ENCODE measurements at places on chromosomes 16 and 17. TPM values are rescaled to one million over a fixed set of nuclear protein-coding genes. Genes with fewer than 3 reads are reported as not detected.

Gene GRAP
- total RNA-seq = 50.2 TPM

Gene COQ9
- total RNA-seq = 23.1 TPM

Gene SBK1
- 22.9 TPM for total RNA-seq

- no peaks in the 10 kb centered on the region for H3K36me3 ChIP-seq
- no peaks in the 10 kb centered on the region for H3K4me1 ChIP-seq
- no peak overlapping the region for H3K4me3 ChIP-seq
- H3K27me3 ChIP-seq = peaks cover 2% of the 10 kb centered on the region
- no peak overlapping the region for H3K27ac ChIP-seq
Observed at GRCh38 chr16:10090816-10091215, 91.4 kb downstream of the GRIN2A start.

Gene ECI1
- 27.1 TPM for total RNA-seq

- H3K4me1 ChIP-seq = peaks cover 17% of the 10 kb centered on the region
- peak overlapping the region; percentile 13 for H3K27ac ChIP-seq
- H3K36me3 ChIP-seq = peaks cover 4% of the 10 kb centered on the region
- H3K4me3 ChIP-seq = no peak overlapping the region
- H3K27me3 ChIP-seq = peaks cover 10% of the 10 kb centered on the region
Observed at GRCh38 chr17:44913676-44914075, 1.6 kb downstream of the GFAP start.

- H3K36me3 ChIP-seq = no peaks in the 10 kb centered on the region
- no peak overlapping the region for H3K27ac ChIP-seq
Observed at GRCh38 chr17:68148936-68149335, 98.9 kb upstream of the AMZ2 start.

Gene C16orf89
- not detected for total RNA-seq

Gene VMO1
- total RNA-seq = 2.9 TPM

Gene BRIP1
- total RNA-seq = 5.2 TPM

Gene KRTAP4-8
- total RNA-seq = not detected

GRCh38 chr16:19138601-19139000 is 24.8 kb downstream of the ITPRIPL2 start:
- H3K36me3 ChIP-seq = no peaks in the 10 kb centered on the region
- peaks cover 35% of the 10 kb centered on the region for H3K4me1 ChIP-seq
- no peaks in the 10 kb centered on the region for H3K27me3 ChIP-seq
- peak; percentile 36 for DNase-seq
- peak overlapping the region; percentile 68 for H3K27ac ChIP-seq

GRCh38 chr16:83238949-83239691 is 568.7 kb upstream of the HSBP1 start:
- H3K27ac ChIP-seq = no peak overlapping the region
- H3K36me3 ChIP-seq = no peaks in the 10 kb centered on the region
- no peaks in the 10 kb centered on the region for H3K4me1 ChIP-seq
- DNase-seq = no peak

Data from endothelial cell (in vitro differentiated cells).